Occipital lobe (tissue), 3 donors: ENCODE measurements at places on chromosomes 16 and 17. TPM values are rescaled to one million over a fixed set of nuclear protein-coding genes. Genes with fewer than 3 reads are reported as not detected.

CCL15 gene
- total RNA-seq: not detected

WNK4 gene
- 0.31 TPM for total RNA-seq

RNF227 gene
- 7.3 TPM for total RNA-seq

PRSS33 gene
- not detected for total RNA-seq

LONP2 gene
- total RNA-seq: 81.9 TPM

SMIM5 gene
- 0.47 TPM for total RNA-seq

SMPD3 gene
- total RNA-seq: 67.2 TPM

PRSS27 gene
- total RNA-seq: 1.6 TPM

SPATA20 gene
- total RNA-seq: 16.2 TPM

SLC16A3 gene
- 4.2 TPM for total RNA-seq

ODAD4 gene
- 1.6 TPM for total RNA-seq

APOH gene
- 0.47 TPM for total RNA-seq

ATP1B2 gene
- total RNA-seq: 5.0 TPM

ZNF205 gene
- 18.9 TPM for total RNA-seq

HMOX2 gene
- total RNA-seq: 27.0 TPM

SLC39A11 gene
- total RNA-seq: 9.5 TPM
